ENCODE measurements at places on chromosomes 12 and 14. TPM values are rescaled to one million over a fixed set of nuclear protein-coding genes. Genes with fewer than 3 reads are reported as not detected.
A peak's percentile ranks its signal among the peaks of the same experiment; 100 is the strongest.

DNA sequence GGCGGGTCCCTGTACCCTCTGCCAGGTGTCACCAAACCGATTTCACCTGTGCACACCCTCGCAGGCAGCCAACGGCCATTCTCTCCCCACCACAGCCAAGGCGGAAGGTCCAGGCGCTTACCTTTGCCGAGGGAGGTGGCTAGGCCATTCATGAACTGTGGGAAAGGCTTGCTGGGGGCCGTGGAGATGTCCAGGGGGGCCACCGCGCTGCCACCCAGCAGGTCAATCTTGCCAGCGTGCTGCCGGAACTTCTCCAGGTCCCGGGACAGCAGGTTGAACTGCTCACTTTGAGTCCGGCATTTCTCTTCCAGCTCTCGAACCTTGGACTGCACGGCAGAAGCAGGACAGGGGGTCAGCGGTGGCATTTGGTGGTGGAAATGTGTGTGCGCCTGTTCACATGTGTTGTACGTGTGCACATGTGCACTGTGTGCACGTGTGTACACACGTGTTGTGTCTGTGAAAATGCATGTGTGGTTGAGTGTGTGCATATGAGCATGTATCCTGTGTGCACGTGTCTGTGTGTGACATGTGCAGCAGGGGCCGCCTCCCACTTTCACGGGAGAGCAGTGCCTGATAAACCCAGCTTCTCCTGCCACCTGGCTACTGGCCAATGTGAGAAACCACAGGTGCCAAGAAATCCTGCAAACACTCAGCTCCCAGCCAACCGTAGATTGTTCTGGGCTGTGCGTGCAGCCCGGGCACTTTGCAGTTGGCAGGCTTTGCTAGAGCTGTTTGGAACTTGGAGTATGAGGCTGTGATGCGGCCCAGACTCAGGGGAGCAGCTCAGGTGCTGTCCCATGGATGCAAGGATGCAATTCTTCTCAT is 118.9 kb downstream of the PIWIL1 start:
- DNase-seq, result no peak

DNA sequence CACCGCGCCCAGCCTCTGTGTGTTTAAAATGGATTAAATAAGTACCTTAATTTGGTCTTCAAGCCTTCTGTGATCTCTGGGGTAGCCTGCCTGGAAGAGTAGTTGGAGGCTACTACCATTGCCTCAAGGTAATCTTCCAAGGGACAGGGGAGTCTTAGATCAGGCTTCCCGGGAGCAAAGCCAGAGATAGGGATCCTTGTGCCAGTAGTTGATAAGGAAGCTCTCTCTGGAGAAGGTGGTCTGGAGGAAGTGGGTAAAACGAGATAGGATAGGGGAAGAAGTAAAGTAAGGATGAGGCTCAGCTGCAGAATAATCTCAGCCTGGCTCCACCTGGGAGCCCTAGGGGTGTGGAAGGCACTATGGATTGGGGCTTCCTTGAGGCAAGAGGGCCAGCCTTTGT is 38.5 kb downstream of the FOS start:
- no peak for DNase-seq

- DNase-seq, result peak; percentile 53
These were observed 55.2 kb downstream of the RASSF3 start for GRCh38 chr12:64665514-64665913.

GRCh38 chr14:46248001-46248630 is 403.5 kb downstream of the RPL10L start:
- no peak for DNase-seq

GRCh38 chr12:56387152-56387736 is 24.6 kb upstream of the APOF start:
- no peak for DNase-seq

DNA sequence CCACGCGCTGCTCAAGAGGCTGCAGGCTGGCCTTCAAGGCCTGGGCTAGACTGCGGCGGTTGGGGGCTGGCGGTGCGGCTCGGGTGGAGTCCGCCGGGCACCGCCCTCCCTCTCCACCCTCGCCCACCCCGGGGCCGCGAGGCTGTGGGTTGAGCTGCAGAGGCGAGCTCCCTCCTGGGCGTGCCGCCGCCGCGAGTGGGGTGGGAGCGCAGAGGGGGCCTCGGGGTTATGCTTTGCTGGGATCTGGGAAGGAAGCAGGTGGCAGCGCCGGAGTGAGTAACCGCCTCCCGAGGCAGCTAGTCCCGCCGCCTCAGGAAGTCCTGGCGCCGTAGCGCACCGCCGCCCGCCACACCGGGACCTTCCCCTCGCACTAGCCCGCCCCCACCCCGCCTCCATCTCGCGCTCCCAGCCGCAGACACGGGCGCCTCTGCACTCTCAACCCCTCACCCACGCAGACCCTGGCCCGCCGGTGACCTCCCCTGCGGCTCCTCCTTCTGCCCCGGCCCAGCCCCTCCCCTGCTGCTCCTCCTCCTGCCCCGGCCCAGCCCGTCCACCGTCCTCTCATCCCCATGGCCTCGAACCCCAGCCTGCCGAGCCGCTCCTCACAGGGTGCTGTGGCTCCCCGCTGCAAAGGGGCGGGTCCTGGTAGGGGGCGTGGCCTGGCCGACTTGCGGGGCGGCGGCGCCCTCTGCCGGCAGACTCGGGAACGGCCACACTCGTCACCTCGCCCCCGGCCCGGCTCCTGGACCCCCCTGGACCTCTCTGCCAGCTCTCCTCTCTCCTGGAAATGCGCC is 16.6 kb downstream of the TAMALIN start:
- peak; percentile 96 for DNase-seq

DNA sequence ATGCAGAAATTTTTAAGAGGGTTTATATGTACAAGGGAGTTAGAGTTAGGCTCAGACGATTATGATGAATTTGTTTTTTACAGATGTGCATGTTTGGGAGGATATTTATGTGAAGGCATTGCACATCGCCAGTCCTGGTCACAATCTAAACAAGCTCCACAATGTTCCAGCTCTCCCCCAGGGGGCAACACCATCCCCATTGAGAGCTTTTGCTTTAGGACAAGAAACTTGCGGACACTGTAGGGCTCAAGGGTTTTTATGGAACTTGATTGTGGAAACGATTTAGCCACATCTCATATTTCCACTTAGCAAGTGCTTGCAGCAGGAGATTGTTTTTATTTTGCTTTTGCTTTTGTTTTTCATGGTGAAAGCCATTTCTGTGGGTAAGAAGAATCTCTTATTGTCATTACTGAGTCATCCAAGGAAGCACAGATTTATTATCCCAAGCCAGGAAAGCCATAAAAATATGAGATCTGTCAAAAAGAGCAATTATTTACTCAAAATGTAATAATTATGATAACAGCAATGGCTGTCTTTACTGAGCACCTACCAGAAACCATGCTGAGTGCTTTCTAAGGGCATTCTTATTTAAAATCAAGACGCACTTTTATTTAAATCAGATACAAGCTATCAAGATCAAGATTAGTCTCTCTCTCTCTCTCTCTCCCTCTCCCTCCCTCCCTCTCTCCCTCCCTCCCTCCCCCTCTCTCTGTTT is 276.7 kb upstream of the SRRM4 start:
- no peak for DNase-seq

DNA sequence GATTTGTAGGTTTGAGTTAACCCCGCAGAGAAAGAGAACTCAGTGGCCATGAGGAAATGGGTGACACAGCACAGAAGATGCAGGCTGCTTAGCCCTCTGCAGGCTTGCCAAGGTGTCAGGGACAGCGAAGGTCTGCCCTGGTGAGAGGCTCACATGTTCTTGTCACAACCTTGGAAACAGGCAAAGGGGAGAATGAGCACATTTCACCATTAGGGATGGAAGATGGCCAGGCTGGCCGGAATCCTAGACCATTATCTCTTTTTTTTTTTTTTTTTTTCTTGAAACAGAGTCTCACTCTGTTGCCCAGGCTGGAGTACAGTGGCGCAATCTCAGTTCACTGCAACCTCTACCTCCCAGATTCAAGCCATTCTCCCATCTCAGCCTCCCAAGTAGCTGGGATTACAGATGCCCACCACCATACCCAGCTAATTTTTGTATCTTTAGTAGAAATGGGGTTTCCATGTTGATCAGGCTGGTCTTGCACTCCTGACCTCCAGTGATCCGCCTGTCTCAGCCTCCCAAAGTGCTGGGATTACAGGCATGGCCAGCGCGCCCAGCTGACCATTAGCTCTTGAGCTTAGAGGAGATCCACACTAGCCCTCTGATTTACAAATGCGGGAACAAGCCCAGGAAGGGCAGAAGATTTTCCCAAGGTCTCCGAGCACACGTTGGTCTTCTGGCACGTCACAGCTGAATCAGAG is 34.6 kb downstream of the LTBP2 start:
- DNase-seq, result no peak

Gene LRP1-AS
- not detected for total RNA-seq

Gene IL26
- 1.6 TPM for total RNA-seq

Gene VEZT
- 49.0 TPM for total RNA-seq

Measured in activated T-cell treated with anti-CD3 and anti-CD28 coated beads, Interleukin-2, amount 50 U/mL, for 72 hours (primary cell).